Activated T-helper 17 cell treated with anti-CD3 and anti-CD28 coated beads, Interleukin-2, amount 50 U/mL, for 72 hours (primary cell): ENCODE measurements at places on chromosomes 6 and 20. TPM values are rescaled to one million over a fixed set of nuclear protein-coding genes. Genes with fewer than 3 reads are reported as not detected.

TRIM31 gene
- not detected for total RNA-seq

DNA sequence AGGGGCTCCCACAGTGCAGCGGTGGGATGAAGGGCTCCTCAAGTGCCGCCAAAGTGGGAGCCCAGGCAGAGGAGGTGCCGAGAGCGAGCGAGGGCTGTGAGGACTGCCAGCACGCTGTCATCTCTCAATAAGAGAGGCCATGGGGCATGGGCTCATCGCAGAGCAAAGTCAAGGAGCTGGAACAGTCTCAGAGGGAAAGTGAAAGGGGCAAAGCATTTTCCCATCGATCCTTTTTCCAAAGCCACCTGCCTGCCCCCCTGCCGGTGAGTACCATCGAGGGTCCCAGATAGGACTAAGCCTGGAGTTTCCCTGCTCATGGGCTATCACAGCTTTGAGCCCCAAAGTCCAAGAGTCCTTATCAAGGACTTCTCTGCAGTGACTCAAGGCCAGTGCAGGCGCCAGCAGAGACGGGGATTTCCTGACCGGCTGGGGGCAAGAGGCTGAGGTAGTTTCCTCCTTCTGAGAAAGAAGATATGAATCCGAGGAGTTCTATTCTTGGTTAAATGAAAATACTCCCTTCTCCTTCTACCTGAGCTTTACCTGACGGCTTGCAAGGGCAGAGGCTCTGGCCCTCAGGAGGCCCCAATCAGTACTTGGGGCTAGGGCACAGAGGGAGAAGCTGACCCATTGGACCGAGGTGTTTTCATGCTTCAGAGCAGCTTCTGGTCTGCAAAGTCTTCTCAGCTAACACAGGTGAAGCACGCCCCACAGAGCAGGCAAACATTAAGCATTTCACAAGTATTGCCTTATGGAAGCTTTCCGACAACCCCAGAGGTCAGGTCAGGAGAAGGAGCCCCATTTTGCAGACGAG, 22.6 kb downstream of the ETV7 start:
- ATAC-seq: peak; percentile 70

GRCh38 chr6:37784585-37784967, 35.0 kb upstream of the ZFAND3 start:
- no peak for ATAC-seq

- no peak for ATAC-seq
These were observed 60.1 kb upstream of the AKIRIN2 start for GRCh38 chr6:87762116-87762515.

GRCh38 chr20:56460459-56460858, 8.0 kb upstream of the RTF2 start:
- ATAC-seq: peak; percentile 73

ELOVL4 gene
- 3.4 TPM for total RNA-seq

PTCRA gene
- not detected for total RNA-seq

C20orf204 gene
- total RNA-seq: 21.5 TPM

C20orf202 gene
- not detected for total RNA-seq

DNA sequence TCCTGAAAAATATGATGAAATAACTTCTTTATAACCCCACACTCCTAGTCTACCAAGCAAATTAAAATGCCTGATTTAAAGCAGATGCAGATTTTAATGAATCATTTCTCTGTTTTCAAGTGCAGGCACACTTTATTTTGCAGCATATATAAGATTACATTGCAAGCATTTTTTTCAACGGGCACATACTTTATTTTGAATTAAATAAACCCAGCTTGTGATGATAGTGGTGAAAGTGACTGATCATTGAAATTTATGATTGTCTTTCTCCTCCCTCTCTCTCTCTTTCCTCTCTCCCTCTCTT, 12.2 kb upstream of the MOXD1 start:
- no peak for ATAC-seq

PLA2G7 gene
- not detected for total RNA-seq

BMP6 gene
- not detected for total RNA-seq

GNMT gene
- total RNA-seq: 0.24 TPM

- ATAC-seq: no peak
These were observed 33.9 kb upstream of the PIM1 start for GRCh38 chr6:37135835-37136694.

MOCS1 gene
- 0.65 TPM for total RNA-seq

- no peak for ATAC-seq
These were observed 11.7 kb upstream of the SCUBE3 start for GRCh38 chr6:35202066-35202546.

WFDC11 gene
- not detected for total RNA-seq

- no peak for ATAC-seq
These were observed 19.3 kb upstream of the TTK start for GRCh38 chr6:79985128-79985527.

MRAP2 gene
- total RNA-seq: 0.11 TPM

- ATAC-seq: no peak
These were observed 32.3 kb upstream of the SULF2 start for GRCh38 chr20:47817573-47817972.

- no peak for ATAC-seq
These were observed 657.6 kb downstream of the PRKN start for GRCh38 chr6:162069995-162070394.

CHRNA4 gene
- not detected for total RNA-seq

IRAK1BP1 gene
- total RNA-seq: 1.7 TPM

GRCh38 chr20:10398834-10399369, 35.1 kb downstream of the MKKS start:
- ATAC-seq: no peak

DNA sequence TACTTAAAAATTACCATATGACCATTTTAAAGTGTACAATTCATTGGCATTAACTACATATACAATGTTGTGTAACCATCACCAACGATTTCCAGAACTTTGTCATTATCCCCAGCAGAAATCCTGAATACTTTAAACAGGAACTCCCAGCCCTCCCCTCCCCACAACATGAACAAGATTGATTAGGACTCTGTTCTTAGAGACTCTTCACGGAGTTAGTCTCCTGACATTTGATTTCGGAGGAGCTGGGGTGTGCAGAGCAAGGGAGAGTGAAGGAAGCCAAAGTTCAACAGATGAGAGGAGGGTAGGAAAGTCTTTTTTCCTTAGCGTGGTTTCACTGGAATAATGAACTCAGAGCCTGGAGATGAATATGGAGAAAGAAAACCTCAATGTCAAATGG, 17.2 kb upstream of the QKI start:
- ATAC-seq: no peak

GRCh38 chr6:69866351-69866769, at the start of gene COL19A1:
Gene COL19A1 (plus strand): TSS chr6:69866556. CDS start chr6:69879568, 13,012 bp downstream.
- peak; percentile 34 for ATAC-seq

DNA sequence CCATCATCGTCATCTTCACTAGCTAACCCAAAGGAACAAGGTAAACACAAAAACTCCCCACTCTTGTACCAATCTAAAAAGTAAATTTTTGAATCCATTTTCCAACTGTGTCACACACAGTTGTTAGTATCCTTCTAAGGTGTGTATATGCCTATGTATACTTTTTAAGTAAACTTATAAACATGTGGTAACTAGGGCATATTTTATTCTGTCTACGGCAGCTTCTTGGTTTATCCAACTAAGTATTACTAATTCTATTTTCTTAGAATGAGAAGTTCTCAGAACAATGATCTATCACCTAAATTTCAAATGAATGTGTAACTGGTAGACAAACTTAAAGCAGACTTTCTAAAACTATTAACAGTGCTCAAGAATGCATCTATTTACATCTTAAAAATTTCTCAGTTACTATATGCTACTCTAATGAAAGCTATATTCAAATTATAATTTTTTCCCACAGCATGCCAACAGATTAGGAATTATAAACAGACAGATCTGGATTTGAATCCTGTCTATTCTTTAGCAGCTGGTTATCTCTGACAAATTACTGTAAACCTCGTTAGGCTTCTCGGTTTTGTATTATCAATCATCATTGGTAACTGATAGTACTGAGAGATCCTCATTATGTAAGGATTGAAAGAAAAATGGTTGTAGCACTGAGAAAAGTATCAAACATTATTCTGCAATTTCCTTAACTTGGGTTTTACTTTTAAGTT, 1.8 kb upstream of the PLN start:
- ATAC-seq: peak; percentile 72

- ATAC-seq: no peak
These were observed 80.8 kb upstream of the PTPN1 start for GRCh38 chr20:50429412-50429811.

PNPLA1 gene
- total RNA-seq: not detected

VIP gene
- not detected for total RNA-seq

- no peak for ATAC-seq
These were observed 41.9 kb upstream of the TNFRSF21 start for GRCh38 chr6:47351621-47352020.
